ENCODE measurements at places on chromosomes 7 and 10.

- DNase-seq = no peak
Observed at GRCh38 chr7:1455241-1455939, 3.9 kb downstream of the MICALL2 start.

DNA sequence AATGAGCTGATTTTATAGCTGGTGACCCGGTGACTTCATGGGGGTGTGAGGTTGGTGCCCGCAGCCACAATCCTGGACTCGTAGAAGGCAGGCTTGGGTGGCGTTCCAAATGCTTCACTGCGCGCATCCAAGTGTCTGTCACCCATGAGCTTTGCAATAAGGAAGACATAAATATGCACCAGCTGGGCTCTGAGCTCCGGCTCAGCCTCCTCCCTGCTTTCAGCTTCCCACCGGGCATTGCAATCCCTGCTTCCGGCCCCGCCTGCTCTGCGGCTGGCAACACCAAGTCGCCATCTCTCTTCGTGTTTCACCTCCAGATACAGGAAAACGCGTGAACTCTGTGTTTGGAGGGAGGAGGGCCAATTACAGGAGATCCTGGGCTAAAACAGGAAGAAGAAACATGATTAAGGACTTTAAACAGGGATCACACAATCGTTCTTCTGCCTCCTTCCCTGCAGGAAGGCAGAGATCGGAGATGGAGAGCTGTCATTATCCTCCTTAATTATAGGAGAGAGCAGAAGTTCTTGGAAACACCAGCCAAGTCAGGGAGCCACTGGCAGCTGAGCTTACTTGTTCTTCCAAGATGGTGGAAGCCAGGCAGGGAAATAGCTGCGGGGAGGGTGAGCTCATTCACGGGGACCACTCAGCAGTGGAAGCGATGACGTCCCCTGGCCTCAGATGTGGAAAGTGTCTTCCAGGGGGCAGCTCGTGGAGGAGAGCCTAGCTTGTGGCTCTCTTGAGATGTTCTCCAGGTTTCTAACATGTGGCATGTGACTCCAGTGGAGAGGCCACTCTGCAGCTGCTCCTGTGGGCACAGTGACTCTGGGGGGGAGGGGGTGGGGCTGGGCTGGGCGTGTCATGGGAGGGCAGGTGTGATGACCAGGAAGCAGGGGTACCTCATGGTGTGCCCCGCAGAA is 134.9 kb downstream of the CAMK1D start:
- no peak for DNase-seq

GRCh38 chr10:58618158-58618676 is 105.5 kb downstream of the BICC1 start:
- DNase-seq = no peak

GRCh38 chr7:81327468-81328266 is 408.8 kb upstream of the SEMA3C start:
- no peak for DNase-seq

- no peak for DNase-seq
Observed at GRCh38 chr7:12583922-12584321, 13.4 kb downstream of the SCIN start.

DNA sequence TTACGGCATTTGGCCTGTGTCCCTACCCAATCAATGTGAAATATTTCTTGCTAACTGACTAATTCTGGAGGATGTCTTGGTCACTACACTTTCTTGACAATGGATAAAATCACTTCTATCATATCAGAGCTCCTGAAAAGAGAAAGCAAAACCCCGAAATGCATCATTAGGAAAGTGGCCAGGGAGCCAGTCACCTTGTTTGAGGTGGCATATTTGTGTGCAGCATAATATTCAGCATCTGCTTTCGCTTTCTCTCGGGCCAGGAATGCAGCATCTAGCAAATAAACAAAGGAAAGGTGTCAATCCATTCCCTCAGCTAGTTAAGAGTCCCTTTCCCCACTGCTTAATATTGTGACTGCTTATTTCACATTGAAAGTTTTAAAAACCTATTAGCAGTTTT is 31.2 kb downstream of the ERLIN1 start:
- DNase-seq = no peak

DNA sequence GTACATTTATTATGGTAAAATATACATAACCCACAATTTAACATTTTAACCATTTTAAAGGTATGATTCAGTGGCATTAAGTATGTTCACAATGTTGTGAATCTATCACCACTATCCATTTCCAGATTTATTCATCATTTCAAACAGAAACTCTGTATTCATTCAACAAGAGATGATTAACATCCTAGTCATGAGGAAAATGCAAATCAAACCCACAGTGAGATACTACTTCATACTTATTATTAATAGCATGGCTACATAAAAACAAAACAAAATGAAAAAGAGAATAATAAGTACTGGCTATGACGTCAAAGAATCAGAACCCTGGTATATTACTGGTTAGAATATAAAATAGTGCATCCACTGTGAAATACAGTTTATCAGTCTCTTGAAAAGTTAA is 386.6 kb upstream of the POM121L12 start:
- no peak for DNase-seq

DNA sequence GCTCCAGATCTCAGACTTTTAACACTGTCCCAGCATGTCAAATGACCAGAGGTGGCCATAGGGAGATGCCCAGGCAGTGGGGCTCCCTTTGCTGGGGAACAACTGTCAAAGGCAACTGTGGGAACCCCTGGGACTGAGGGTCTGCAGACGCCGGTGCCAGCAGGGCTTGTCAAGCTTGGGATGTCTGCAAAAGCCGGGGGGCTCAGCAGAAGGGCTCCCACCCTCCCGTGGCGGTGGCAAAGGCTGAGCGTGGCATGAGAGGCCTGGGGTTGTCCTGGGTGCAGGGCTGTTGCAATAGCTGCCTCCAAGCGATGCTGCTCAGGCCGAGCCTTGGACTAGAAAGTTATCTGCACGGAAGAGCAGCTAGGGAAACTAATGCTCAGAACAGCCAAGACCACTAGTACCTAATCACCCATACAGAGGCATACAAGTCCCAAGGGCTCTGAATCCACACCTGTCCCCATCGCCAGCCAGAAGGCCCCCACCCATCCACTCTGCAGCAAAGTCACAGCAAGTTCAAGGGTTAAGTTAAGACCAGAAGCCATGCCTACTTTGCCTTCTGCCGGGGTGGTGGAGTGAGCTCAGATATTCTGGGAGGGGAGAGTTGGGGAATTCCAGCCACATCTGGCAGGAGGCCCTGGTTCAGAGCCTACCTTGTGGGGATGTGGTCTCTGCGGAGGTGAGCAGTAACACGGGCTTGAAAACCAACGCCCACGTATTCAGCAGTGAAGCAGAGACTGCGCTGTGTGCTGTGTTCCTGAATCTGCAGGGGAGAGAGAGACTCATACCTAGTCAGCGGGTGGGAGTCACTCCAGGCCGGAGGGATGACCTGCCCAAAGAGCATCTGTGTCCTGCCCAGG is 4.6 kb downstream of the SH2B2 start:
- DNase-seq = no peak
